ENCODE measurements at places on chromosomes 4 and X.

DNA sequence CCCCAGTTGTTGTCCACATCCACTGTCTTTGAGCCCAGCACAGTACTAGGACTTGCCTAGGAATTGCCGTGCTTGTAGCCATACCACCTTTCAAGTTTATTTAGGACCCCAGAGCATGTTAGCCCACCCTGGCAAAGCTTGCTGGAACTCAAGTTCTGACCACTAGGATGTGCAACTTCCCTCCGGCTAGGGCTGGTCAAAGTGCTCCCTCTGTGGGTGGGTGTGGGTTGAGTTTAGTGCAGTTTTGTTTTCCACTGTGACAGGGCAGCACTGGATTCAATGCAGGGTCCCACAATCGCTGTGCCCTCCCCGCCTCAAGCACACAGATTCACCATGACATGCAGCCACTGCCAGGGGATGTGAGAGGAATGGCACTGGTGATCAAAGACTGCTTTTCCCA is 96.0 kb downstream of the RASGEF1B start:
- DNase-seq: no peak

DNA sequence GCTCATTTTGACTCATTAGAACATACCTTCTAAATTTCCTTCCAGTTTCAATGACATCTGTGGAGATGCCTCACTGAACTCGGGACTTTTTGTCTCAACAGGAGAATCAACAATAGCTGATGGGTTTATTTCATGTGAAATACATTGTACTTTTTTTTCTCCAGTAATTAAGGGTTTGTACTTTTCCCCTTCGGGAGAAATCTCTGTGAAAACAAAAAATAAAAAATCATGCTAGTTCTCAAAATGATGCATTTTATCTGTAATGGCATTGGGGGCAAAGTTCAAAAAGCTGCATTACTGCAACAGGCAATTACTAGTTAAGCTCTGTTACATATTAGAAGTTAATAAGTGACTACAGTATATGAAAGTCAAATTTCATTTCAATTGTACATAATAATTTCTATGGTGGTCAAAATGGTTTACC is 167.3 kb upstream of the SH3RF1 start:
- DNase-seq: no peak

GRCh38 chr4:29081234-29081955 is 1638.8 kb upstream of the PCDH7 start:
- DNase-seq: no peak

DNA sequence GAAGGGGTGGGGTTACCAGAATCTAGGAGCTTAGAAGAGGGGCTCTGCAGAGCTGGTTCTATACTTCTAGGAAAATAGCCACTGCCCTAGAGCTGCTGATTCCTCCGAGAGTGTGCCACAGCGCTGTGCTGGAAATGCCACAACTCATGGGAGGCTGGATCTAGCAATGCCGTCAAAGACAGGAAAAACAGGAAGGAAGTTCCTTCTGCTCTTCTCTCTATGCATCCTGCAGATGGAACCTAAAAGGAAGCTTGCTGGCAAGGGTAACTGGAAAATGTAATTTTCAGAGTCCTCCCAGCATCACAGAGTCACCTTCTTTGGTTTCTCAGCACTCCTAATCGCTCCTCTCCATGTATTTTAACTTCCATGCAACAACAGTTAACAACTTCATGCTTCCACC is 121.2 kb upstream of the TLL1 start:
- no peak for DNase-seq

- DNase-seq: no peak
Measured at GRCh38 chrX:119755981-119756533, 2.3 kb upstream of the SOWAHD start.

DNA sequence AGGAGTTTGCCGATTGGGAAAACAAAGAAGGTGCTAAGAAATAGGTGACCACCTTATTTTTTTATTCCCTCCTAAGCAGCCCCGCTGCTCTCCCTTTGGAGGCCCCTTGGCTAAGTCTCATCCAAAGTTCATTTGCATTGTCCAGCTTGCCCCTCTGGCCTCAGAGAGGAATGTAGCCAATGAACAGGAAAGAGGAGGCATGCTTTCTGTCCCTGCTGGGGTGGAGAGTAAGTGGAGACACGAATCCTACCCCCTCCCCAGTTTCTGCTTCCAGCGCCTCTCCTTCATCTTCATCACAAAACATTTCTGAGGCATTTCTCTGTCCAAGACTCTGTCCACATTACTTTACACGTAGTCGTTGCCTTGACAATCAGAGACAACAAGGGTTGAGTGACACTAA is 38.7 kb downstream of the NLGN3 start:
- DNase-seq: no peak

DNA sequence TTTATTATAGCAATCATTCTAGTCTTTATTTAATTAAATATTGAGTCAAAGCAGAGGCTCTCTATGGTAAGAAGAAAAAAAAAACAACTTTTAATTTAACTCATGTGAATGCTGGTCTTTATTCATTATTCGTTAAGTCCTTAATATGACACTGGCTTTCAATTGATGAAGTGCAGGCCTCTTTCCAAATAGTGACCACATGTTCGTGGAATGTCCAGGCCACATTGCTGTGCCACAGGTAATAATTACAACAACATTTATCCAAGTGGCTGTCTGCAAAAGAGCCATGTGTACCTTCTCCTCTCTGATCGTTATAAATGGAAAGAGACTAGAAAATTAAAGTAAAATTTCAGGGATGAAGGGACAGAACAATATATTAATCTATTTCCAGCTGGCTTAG is 220.1 kb upstream of the PABPC4L start:
- DNase-seq: no peak

DNA sequence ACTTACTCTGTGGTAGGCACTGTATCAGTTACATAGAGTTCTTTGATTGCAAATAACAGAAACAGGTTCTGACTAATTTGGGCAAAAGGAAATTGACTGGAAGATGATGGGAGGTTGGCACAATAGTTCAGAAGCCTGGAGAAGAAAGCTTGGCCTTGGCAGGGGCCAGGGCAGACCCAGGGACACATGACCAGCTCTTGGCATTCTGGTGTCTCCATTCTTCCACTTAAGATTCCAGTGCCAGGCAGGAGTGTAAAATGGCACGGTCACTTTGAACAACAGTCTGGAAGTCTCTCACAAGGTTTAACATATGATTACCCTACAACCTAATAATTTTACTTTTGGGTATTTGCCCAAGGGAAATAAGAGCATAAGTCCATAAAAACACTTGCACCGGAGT is 175.9 kb downstream of the BCOR start:
- DNase-seq: no peak

GRCh38 chrX:45773572-45773971 is 572.9 kb upstream of the DIPK2B start:
- DNase-seq: no peak

GRCh38 chr4:3792813-3793212 is 26.6 kb downstream of the ADRA2C start:
- DNase-seq: no peak

GRCh38 chrX:108132876-108133275 is 41.3 kb downstream of the ATG4A start:
- no peak for DNase-seq

GRCh38 chr4:77930154-77930639 is 67.6 kb downstream of the MRPL1 start:
- no peak for DNase-seq

DNA sequence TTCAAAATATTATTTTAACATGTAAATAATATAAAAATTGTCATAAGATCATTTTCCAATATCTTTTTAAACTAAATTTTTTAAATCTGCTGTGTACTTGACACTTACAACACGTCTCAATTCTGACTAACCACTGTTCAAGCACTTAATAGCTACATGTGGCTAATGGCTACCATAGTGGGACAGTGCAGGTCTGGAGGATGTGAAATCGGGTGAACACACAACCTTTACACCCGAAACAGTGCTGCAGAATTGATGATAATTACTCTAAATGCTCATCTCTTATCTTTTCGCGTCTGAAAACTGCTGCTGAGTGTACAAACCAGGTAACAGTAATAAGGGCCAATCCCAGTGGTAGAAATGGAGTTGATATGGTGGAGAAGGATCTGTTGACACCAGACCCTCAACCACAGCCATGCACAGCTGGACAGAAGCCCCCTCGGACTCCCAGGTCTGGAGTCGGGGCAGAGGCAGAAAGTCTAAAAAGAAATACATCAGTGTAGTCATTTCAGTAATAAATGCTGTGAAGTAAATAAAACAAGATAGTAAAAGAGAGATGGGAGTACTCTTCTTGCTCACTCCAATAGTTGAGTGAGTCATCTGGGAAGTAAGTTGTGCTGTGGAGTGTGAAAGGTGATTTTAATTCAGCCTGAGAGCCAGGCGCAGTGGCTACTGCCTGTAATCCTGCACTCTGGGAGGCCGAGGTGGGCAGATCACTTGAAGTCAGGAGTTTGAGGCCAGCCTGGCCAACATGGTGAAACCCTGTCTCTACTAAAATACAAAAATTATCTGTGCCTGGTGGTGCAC is 150.0 kb downstream of the CBR4 start:
- no peak for DNase-seq

GRCh38 chr4:104591510-104591911 is 96.8 kb upstream of the CXXC4 start:
- DNase-seq: no peak

DNA sequence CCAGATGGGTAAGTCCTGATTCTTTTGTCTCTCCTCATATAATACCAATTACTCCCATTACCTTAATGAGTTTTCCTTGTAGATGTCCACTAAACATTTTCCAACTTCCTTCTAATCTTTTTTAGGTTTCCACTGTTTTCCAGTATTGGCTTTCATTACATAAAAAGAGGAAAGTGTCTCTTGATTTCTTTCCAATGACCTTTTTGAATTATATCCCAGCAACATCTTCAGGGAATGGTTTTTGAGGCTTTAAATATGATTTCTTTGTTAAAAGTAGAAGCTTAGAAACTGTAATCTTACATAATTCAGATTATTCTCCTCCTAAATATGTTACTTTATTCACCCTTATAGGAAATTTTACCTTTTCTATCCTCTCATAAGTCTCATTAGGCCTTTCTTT is 135.0 kb downstream of the AWAT2 start:
- no peak for DNase-seq

- no peak for DNase-seq
Measured at GRCh38 chr4:74630551-74630950, 163.8 kb downstream of the BTC start.

GRCh38 chr4:18166925-18167324 is 145.4 kb upstream of the LCORL start:
- no peak for DNase-seq

DNA sequence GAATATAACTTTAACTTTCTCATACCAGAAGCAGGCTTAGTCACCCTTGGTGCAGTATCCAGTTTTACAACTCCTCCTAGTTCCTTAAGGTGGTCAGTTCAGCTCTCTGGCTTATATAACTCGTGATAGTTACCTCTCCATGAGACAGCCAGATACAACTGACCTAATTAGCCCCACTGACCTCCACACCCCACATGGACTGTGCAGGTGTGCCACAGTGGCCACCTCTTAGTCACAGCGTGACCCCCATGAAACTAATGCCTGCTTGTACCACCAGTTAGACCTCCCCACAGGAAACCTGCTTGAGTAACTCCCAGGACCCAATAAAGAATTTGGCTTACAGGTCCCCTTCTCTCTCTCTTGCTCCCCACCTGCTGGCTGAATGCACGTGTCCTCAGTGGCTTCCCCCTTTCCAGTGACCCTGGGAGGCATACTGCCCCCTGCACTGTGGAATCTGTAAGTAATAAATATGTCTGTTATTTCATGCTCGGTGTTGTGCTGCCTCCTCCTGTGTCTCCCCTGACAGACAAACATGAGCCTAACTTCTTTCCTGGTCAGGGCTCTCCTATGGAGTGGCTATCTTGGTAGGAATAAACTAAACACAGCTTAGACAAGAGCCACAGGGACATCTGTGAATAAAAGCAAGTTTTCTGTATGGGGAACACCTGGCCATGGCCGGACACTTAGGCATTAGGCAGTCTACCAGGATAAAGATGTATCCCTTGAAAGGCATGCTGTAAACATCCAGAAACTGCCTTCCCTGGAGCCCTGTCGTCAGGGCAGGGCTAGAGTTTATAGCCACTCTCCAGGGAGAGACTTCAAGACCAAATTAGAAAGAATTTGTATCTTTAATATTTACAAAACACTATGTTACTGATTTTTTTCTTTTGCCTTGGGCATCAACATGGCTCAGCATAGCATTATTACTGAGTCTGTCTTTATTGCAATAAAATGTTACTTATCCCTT is 209.7 kb upstream of the BOD1L1 start:
- DNase-seq: no peak

GRCh38 chr4:7024336-7024890 is 18.8 kb upstream of the TADA2B start:
- no peak for DNase-seq

GRCh38 chrX:28589046-28589445 is 1.8 kb downstream of the IL1RAPL1 start:
- DNase-seq: no peak

- DNase-seq: no peak
Measured at GRCh38 chr4:152245680-152246079, 290.2 kb downstream of the FBXW7 start.

DNA sequence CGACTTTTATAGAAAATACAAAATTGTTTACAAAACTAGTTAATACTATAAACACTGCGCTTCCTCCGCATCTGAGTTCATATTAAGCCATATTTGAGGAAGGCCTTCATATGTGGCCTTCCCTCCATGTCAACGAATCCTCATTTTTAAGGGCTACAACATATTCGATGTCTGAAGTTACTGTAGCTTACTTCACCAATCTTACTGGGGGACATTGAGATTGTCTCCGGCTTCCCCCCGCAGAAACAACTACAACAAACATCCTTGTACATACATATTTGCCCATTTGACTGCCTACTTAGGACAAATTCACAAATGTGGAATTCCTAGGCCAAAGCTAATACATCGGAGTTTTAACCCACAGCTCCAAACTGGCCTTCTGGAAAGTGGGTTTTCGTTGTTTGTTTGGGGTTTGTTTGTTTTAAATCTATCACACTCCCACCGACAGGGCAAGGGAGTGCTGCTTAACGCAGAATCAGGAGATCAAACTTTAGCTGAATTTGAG is 581 bp upstream of the FAM114A1 start:
- no peak for DNase-seq

GRCh38 chrX:21503593-21503992 is 129.4 kb downstream of the CNKSR2 start:
- no peak for DNase-seq

DNA sequence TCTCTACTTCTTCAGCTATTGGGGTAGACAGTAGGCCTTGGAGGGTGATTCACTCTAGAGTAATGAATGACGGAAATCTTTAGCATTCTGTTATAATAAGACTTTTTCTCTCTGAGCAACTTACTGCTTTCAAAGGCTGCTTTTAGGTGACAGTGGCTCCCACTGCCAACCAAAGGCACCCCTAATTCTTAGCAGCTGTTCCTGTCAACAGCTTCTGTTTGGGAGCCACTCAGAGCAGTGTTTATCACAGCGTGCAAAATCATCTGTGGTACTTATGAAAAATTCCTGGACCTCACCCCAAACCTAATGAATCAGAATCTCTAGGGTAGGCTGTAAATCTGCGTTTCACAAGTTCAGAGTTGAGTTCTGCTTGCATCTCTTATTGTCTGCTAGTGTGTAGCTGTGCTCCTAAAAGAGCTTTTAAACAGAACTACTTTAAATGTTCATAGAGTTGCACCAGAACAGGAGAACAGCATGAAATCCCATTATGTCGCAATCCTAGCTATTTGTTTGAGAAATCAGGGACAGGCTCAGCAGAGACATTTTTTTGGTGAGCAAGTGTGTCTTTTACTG is 52.8 kb upstream of the POU4F2 start:
- DNase-seq: no peak

GRCh38 chr4:160403081-160403480 is 1300.2 kb downstream of the RAPGEF2 start:
- no peak for DNase-seq
